ENCODE measurements at places on chromosomes 7 and 10.

GRCh38 chr10:123530166-123530870 is 135.8 kb upstream of the GPR26 start:
- no peak for DNase-seq

DNA sequence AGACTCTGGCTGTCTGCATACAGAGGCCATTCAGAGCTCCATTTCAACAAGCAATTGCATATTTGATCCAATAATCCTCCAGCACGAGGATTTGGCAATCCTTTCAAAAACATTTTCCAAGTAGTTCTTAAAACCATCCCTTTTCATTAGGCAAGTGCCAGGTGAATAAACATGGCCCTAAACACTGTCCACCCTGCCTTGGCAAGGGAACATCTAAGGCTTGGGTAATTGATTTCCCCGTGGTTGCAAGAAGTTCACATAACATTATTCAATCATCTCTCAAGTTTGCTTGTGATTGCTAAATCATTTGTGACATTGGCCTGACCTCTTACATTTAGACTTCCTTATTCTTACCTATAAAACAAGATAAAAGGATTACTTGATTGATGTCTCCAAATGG is 175.2 kb downstream of the CTTNBP2 start:
- no peak for DNase-seq

DNA sequence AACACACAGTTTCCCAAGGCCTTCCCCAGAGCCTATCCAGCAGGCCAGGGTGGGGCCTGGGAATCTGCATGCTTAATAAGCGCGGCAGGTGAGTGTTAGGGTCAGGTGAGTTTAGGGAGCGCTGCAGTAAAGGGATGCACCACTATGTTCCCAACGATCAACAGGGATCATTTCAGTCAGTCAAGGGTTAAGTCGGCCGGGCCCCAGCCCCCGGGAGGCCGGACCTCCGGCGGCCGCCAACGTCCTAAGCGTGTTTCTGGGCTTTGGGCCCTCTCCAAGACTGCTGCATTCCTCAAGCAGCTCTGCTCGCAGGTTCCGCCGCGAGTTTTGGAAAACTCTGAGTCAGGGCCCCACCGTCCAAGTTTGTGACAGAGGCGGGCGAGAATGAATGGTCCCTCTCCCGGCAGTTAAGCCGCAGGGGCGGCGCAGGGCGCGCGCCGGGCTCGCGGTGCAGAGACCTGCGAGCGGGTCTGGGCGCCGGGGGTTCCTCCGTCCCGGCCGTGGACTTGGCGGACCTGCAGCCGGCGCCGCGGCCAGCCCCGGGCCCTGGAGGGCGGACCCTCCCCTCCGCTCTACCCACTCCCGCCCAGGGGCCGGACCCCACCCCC is 81.6 kb downstream of the ARHGAP22 start:
- DNase-seq = no peak

DNA sequence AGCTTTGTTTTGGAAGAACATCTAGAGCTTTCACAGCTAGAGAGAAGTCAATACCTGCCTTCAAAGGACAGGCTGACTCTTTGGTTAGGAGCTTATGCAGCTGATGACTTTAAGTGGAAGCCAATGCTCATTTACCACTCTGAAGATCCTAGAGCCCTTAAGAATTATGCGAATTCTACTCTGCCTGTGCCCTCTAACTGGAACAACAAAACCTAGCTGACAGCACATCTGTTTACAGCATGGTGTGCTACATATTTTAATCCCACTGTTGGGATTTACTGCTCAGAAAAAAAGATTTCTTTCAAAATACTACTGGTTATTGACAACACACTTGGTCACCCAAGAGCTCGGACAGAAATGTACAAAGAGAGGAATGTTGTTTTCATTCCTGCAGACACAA is 57.3 kb downstream of the PALS2 start:
- no peak for DNase-seq

DNA sequence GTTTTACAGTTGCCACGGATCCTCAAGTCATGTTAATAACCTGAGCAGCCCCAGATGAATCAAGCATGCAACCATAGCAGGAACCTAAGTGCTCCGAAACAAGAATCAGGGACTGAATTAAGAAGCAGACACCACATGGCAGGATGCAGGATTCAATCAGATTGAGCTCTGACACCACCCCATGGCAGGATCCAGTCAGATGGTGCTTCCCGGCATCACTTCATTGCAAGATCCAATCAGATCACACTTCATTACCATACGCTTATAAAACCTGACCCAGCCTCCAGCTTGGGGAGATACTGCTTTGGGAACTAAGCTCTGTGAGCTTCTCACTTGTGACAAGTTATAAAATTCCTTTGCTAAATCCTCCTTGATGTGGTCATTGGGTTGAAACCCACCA is 55.3 kb downstream of the ABCB4 start:
- no peak for DNase-seq

- no peak for DNase-seq
Observed at GRCh38 chr10:121073728-121074127, 222.6 kb downstream of the WDR11 start.

- DNase-seq = no peak
Observed at GRCh38 chr7:10015687-10016086, 958.0 kb upstream of the PHF14 start.

DNA sequence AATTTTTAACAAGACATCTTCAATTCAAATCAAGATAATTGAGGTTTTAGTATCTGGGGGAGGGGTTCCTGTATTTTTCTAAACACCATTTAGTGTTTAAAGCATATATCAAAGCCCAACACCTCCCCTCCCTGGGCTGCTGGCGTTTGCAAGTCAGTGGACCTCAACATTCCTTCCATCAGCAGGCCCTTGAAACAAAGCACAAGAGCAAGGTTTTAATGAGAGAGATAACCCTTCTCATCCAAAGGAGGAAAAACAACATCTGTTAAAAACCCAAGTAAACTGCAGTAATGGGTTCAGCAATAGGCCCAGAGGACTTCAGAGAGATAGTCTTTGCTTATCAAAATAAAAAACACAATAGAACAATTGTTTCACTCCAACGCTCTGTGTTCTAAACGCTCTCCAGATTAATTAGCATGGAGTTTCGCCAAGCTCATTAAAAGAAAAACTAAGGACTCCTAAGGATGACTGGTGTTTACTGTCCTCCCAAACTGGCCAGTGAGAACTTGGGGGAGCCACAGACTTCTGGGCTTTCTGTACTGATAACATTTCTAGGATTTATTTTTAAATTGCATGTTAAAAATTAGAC is 2.5 kb downstream of the JCAD start:
- no peak for DNase-seq

GRCh38 chr7:139721821-139722220 is 56.0 kb downstream of the HIPK2 start:
- DNase-seq = no peak

- DNase-seq = no peak
Observed at GRCh38 chr10:62813981-62814380, 2.2 kb downstream of the EGR2 start.

- DNase-seq = no peak
Observed at GRCh38 chr10:96230527-96230926, 40.8 kb downstream of the BLNK start.

- no peak for DNase-seq
Observed at GRCh38 chr10:109919220-109919619, 4.1 kb downstream of the XPNPEP1 start.

GRCh38 chr10:68105820-68106219 is 3.5 kb upstream of the MYPN start:
- DNase-seq = no peak

DNA sequence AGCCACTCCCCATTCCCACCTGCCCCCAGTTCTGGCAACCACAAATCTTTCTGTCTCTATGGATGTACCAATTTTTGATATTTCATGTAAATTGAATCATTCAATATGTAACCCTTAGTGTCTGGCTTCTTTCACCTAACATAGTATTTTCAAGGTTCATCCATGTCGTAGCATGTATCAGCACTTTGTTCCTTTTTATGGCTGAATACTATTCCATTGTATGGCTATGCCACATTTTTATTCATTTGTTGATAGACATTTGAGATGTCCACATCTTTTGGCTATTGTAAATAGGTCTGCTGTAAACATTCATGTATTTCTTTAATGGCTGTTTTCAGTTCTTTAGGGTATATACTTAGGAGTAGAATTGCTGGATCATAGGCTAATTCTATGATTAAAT is 270.5 kb downstream of the FGFR2 start:
- DNase-seq = no peak

GRCh38 chr7:132574223-132574622 is 2.0 kb downstream of the PLXNA4 start:
- DNase-seq = no peak

DNA sequence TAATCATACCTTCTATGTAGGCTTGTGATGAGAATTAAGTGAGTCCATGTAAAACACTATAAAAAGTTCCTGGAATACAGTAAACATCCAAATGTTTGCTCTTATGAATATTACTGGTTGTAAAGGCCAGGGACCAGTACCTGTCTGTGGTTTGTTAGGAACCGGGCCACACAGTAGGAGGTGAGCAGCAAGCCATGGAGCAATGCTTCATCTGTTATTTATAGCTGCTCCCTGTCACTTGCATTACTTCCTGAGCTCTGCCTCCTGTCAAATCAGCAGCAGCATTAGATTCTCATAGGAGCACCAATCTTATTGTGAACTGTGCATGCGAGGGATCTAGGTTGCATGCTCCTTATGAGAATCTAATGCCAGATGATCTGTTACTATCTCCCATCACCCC is 662.0 kb upstream of the ANKRD30A start:
- DNase-seq = no peak

- no peak for DNase-seq
Observed at GRCh38 chr7:134660242-134660785, 13.7 kb downstream of the BPGM start.

DNA sequence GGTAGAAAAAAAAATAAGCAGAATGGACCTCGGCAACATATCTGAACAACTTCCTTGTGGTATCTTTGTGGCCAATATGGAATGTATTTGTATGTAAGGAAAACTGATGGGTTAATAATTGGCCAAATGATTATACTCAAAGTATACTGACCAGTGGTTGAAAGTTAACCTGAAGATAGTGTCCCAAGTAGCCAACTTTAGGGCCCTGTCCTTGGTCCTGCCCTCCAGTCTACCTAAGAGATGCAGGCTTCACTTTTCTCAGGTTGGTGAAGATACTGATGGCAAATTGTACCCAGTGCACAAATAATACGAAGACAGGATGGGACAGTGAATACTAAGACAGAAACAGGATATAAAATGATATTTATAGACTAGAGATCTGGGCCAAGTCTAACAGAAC is 109.2 kb downstream of the SORCS3 start:
- no peak for DNase-seq

DNA sequence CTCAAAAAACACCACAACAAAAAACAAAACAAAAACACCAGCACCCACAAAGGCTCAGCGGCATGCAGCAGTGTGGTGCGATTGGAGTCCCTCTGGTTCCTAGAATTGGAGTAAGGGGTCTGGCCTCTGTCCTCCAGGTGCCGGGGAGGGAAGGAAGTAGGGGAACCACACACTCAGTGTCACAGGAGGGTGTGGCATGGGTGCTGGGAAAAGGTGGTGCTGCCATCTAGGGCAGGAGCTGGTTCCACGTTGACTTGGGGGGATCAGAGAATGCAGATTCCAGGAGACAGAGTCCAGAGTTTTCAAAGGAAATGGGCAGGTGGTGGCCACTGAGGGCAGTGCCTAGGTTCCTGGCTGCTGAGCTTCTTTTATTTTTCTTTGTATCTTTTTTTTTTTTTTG is 19.8 kb upstream of the WIPI2 start:
- no peak for DNase-seq

Measured in activated CD4-positive, CD25-positive, alpha-beta regulatory T cell (primary cell).